Smooth muscle cell of the brain vasculature (primary cell): ENCODE measurements at places on chromosomes 3 and 15.

- DNase-seq, result no peak
These were observed 10.8 kb downstream of the RCN2 start for GRCh38 chr15:76942331-76942730.

DNA sequence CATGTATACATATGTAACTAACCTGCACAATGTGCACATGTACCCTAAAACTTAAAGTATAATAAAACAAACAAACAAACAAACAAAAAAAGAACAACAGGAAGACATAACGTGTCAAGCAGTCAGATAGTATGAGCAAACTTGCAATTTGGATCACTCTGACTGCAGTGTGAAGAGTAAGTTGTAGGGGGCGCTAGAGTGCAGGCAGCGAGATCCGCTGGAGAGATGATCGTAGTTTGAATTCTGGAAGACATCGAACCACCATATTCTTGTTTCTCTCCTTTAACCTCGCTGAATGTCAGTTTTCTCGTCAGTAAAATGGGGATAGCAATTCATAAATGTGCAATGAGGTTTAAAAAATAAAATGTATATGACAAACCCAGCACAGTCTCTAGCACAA is 165.2 kb upstream of the LMCD1 start:
- no peak for DNase-seq

DNA sequence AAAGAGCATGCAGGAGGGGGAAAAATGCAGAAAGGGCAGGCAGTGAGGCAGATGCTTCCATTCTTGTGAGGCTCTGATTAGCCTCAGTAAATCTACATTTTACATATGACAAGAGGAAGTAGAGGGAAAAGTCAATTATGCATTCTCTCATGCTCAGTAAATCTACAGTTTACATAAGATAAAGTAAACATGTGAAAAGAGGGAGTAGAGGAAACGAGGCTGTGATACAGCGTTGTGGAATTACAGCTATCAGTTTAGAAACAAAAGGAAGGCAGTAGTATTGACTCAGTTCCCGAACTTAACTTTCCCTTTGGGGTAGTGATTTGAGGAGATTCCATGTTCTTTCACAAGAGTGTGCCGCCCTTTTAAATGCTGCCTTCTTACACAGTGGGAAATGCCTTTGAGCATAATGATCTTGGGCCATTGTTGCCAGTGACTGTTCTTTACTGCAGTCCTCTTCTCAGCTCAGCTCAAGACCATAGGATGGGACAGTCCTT is 39.3 kb downstream of the OSTN start:
- no peak for DNase-seq

- peak; percentile 91 for DNase-seq
These were observed 52.3 kb downstream of the NCEH1 start for GRCh38 chr3:172658344-172659245.

DNA sequence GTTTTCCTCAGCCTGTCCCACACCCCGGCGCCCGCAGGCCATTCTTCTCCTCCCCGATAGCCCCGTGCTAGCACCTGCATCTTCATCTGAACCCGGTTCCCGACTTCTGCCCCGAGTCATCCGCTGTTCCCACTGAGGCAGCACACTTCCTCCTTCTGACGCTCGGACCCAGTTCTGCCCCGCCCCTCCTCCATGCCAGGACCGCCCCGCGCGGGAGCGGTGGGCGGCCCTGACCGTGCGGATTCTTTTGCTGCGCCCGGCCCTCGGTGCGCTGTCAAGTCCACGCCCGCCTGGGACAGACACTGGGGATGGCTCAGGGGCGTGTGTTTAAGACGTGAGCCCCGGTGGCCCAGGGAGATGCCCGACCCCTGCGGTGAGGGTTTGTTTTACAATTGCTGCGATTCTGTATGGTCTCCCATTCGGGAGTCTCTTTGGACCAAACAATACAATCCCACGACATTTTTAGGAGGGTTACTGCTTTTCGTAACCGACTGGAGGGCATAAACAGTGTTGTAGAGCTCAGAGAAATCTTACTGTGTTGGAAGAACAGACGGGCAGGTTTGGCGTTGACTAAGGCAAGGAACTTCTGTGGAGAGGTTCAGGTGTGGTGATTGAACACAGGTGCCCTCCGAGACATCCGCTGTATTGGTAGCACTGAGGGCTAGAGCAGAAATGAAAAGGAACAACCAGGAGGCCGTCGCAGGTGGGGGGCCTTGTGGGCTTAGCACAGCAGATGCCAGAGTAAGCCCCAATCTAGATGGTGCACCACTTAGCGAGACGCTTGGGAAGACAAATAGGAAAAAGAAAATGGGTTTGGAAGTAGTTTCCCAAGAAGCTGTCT is 716 bp downstream of the PTPN23 start:
- DNase-seq, result peak; percentile 68
